Activated T-cell treated with anti-CD3 and anti-CD28 coated beads, Interleukin-2, amount 50 U/mL, for 4 hours (primary cell): ENCODE measurements at places on chromosomes 1 and 21.

GRCh38 chr1:21673277-21673780 is 4.2 kb upstream of the RAP1GAP start:
- DNase-seq, result no peak

GRCh38 chr1:91830242-91831131 is 55.5 kb downstream of the TGFBR3 start:
- DNase-seq, result no peak

- DNase-seq, result no peak
Measured at GRCh38 chr1:232964601-232965000, 14.2 kb downstream of the NTPCR start.

DNA sequence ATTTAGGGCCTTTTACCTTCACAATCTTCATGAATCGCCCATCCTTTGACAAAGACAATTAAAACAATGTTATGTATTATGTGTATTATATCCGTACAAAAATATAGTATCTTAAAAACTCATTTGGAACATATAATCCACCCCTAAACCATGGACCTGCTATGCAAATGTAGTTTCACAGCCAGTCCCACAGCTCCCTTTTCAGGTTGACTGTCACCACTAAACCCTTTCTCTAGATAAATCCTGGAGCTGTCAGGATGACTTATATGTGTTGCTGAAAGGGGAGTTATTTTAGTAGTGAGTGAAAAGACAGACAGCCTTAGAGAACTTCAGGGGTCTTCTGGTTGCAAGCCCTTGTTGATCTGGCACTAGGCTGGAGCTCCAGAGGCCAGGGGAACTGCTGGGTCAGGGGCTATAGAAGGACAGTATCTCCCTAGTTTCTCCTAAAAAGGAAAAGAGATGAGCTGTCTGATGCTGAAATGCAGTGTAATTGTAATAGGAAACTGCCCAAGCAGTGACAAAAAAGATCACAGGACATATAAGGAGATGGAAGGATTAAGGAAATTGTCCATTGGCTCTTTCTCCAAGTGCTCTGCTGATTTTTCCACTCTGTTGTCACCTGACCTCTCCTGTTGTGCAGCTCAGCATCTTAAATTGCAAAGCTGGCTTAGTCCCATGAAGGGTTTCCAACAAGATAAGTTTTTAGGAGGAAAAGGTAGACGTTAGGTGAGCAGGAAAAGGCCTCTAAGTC is 127.7 kb downstream of the S1PR1 start:
- DNase-seq, result no peak

DNA sequence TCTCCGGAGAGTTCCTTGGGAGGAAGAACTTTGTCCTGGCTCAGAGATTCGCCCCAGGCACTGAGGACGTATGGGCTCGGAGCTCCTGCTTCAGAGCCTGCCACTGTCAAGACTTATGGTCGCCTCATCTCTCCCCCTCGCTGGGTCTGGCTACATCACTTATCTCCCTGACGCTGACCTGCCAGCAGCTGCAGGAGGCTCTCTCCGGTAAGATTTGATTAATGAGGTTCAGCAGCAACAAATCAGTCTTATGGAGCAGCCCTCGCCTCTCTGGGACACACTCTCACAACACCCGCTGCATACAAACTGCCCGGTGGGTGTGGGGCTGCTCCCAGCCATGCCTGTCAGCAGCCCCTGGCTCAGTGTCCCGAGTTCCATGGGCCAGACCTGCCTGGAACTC is 297.8 kb downstream of the RRAGC start:
- DNase-seq, result no peak
